Upper lobe of right lung (tissue), 1 donor: ENCODE measurements at places on chromosomes 11 and 22. TPM values are rescaled to one million over a fixed set of nuclear protein-coding genes. Genes with fewer than 3 reads are reported as not detected.
A peak's percentile ranks its signal among the peaks of the same experiment; 100 is the strongest.

GRCh38 chr11:134469627-134470026, 57.6 kb upstream of the B3GAT1 start:
- no peak overlapping the region for H3K4me3 ChIP-seq
- no peaks in the 10 kb centered on the region for H3K36me3 ChIP-seq
- no peaks in the 10 kb centered on the region for H3K4me1 ChIP-seq
- H3K27me3 ChIP-seq = no peaks in the 10 kb centered on the region
- H3K27ac ChIP-seq = no peak overlapping the region

GRCh38 chr11:11010624-11011127, 152.8 kb upstream of the ZBED5 start:
- H3K36me3 ChIP-seq = no peaks in the 10 kb centered on the region
- H3K27me3 ChIP-seq = no peaks in the 10 kb centered on the region
- H3K27ac ChIP-seq = no peak overlapping the region
- DNase-seq = no peak
- no peaks in the 10 kb centered on the region for H3K4me1 ChIP-seq

DNA sequence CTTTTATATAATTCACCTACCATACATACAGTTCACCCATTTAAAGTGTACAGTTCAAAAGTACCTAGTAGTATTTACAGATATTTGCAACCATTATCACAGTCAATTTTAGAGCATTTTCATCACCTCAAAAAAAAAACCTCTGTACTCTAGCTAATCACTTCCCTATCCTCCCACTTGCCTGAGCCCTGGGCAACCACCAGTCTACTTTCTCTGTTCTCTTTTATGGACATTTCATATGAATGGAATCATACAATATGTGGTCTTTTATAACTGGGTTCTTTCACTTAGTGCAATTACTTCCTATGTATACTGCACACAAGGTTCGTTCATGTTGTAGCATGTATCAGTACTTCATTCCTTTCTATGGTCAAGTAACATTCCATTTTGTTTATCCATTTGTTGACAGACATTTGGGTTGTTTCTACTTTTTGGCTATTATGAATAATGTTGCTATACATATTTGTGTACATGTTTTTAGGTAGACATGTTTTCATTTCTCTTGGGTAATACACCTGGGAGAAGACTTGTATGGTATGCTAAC, 17.8 kb upstream of the NEU3 start:
- no peaks in the 10 kb centered on the region for H3K27me3 ChIP-seq
- H3K4me1 ChIP-seq = no peaks in the 10 kb centered on the region
- no peak overlapping the region for H3K27ac ChIP-seq
- peaks cover 98% of the 10 kb centered on the region for H3K36me3 ChIP-seq

GRCh38 chr22:35547987-35548721, 7.5 kb downstream of the RASD2 start:
- H3K4me3 ChIP-seq = no peak overlapping the region
- H3K36me3 ChIP-seq = no peaks in the 10 kb centered on the region
- DNase-seq = no peak
- peaks cover 14% of the 10 kb centered on the region for H3K27me3 ChIP-seq
- no peak overlapping the region for H3K27ac ChIP-seq
- no peaks in the 10 kb centered on the region for H3K4me1 ChIP-seq

MSANTD4 gene
- total RNA-seq = 15.4 TPM

OR2AG2 gene
- total RNA-seq = 0.14 TPM

HTR3B gene
- total RNA-seq = not detected

DNA sequence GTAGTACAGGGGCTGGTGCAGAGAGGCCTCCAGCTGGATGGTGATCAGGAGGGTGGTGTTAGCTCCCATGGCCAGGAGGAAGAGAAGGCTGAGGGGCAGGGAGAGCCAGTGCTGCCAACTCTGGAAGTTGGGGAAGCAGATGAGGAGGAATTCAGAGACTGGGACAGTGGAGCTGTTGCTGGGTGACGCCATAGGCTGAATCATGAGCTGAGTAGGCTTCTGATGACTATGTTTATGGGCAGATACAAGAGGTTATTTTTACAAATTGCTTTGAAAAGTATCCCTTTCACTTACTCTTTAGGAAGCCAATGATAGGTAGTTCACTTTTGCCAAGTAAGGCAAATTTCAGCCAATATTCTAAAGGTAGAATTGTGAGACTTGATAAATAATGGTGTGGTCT, 3.1 kb downstream of the OR56A1 start:
- H3K36me3 ChIP-seq = no peaks in the 10 kb centered on the region
- DNase-seq = no peak
- no peaks in the 10 kb centered on the region for H3K4me1 ChIP-seq
- H3K4me3 ChIP-seq = no peak overlapping the region

DNA sequence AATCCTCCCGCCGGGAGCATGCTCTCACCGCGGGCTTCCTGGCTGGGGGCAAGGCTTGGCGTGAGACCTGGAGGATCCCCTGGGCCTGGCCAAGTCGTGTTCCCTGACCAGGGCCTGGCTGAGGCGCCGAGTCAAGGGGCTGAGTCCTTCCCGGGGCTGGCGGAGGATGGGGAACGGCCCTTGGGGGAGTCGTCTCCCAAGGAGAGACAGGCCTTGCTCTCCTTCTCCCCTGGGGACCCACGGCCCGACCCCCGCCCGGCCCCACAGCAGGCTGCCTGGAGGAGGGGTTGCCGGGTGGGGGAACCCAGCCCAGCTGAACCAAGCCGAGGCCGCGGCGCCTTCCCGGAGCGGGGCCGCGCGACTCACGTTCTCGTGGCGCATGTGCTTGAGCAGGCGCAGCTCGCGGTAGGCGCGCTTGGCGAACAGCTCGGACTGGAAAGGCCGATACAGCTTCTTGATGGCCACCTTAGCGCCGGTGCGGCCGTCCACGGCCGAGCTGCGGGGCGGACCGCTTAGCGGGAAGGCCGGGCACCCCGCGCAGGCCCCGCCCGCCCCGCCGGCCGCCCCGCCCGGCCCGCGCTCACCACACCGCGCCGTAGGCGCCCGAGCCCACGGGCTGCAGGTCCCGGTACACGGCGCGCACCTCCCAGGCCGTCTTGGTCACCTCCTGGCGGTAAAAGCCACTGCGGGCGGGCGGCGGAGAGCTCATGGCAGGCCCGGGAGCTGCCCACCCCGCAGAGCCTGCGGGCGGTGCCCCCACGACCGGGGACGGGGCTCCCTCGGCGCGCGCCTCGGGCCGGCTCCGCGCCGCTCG, 475 bp downstream of the MAPK12 start:
- H3K36me3 ChIP-seq = no peaks in the 10 kb centered on the region
- H3K27me3 ChIP-seq = peaks cover 15% of the 10 kb centered on the region
- peak overlapping the region; percentile 50 for H3K4me3 ChIP-seq
- H3K27ac ChIP-seq = peak overlapping the region; percentile 17
- peaks cover 12% of the 10 kb centered on the region for H3K4me1 ChIP-seq

RCOR2 gene
- 0.69 TPM for total RNA-seq

DNA sequence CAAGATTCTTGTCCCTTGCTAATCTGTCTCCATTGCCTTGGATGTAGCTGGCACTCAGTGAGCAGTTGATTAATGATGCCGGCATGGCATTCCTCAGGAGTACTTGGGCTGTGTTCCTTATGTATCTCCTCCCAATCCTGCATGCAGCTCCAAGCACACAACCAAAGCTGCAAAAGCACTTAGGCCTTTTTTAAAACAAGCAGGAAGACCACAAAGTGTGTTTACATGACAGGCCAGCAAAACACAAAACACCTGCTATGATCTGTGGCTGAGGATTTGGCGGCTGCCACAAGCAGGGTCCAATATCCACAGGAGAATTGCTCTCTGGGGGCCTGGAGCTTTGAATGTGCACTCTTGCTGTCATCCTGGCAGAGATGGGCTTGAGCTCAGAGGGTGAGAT, 8.9 kb downstream of the ABTB2 start:
- peaks cover 18% of the 10 kb centered on the region for H3K4me1 ChIP-seq
- no peak for DNase-seq
- no peak overlapping the region for H3K27ac ChIP-seq

GRCh38 chr11:57424792-57425564, 1.9 kb downstream of the SLC43A3 start:
- peaks cover 35% of the 10 kb centered on the region for H3K36me3 ChIP-seq
- H3K27ac ChIP-seq = peak overlapping the region; percentile 94

- no peak overlapping the region for H3K4me3 ChIP-seq
- H3K27me3 ChIP-seq = no peaks in the 10 kb centered on the region
- H3K27ac ChIP-seq = no peak overlapping the region
- no peak for DNase-seq
- peaks cover 25% of the 10 kb centered on the region for H3K36me3 ChIP-seq
Observed at GRCh38 chr11:76551400-76551799, 106.6 kb downstream of the EMSY start.

GRCh38 chr11:27425814-27426213, 46.8 kb downstream of the LGR4 start:
- no peaks in the 10 kb centered on the region for H3K4me1 ChIP-seq
- H3K27ac ChIP-seq = no peak overlapping the region
- H3K4me3 ChIP-seq = no peak overlapping the region
- no peak for DNase-seq
- no peaks in the 10 kb centered on the region for H3K27me3 ChIP-seq

GRCh38 chr11:36817336-36817965, 219.4 kb upstream of the RAG2 start:
- H3K27me3 ChIP-seq = no peaks in the 10 kb centered on the region
- H3K4me3 ChIP-seq = no peak overlapping the region
- DNase-seq = no peak
- no peak overlapping the region for H3K27ac ChIP-seq

OR5P2 gene
- 1.3 TPM for total RNA-seq

- peak within 1 kb of the TSS; percentile 48 for H3K4me3 ChIP-seq
- no peaks in the 10 kb centered on the region for H3K27me3 ChIP-seq
- no peaks in the 10 kb centered on the region for H3K36me3 ChIP-seq
- peak within 1 kb of the TSS; percentile 65 for H3K27ac ChIP-seq
- H3K4me1 ChIP-seq = peaks cover 3% of the 10 kb centered on the region
Observed at GRCh38 chr11:394034-394857, at the start of gene PKP3. Gene PKP3 (plus strand): TSS chr11:394209. CDS start chr11:394293, 84 bp downstream.

- H3K4me1 ChIP-seq = no peaks in the 10 kb centered on the region
- H3K27ac ChIP-seq = no peak overlapping the region
- H3K27me3 ChIP-seq = peaks cover 6% of the 10 kb centered on the region
- no peaks in the 10 kb centered on the region for H3K36me3 ChIP-seq
Observed at GRCh38 chr11:33383920-33384209, 126.7 kb downstream of the HIPK3 start.

DNA sequence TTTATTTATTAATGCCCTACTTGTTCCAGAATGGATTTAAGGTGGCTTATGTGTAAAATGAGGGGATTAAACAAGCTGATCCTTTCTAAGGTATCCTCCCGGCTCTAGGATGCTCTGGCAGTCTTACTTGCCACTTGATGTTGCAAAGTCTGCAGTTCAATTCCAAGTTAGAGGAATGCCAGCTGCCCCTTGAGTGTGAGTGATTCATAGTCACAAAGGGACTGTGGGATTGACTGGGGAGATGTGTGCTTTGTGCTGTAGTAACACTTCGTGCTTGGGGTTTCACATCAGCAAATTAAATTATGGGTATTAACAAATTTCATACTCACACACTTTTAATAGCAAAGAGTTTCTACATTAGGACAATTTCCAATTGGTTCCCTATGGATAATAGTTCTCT, 550.8 kb upstream of the CADM1 start:
- H3K27me3 ChIP-seq = peaks cover 6% of the 10 kb centered on the region
- H3K4me1 ChIP-seq = no peaks in the 10 kb centered on the region
- H3K36me3 ChIP-seq = no peaks in the 10 kb centered on the region

- no peaks in the 10 kb centered on the region for H3K4me1 ChIP-seq
- DNase-seq = no peak
- no peak overlapping the region for H3K4me3 ChIP-seq
Observed at GRCh38 chr22:25903294-25903693, 161.3 kb downstream of the MYO18B start.

DNA sequence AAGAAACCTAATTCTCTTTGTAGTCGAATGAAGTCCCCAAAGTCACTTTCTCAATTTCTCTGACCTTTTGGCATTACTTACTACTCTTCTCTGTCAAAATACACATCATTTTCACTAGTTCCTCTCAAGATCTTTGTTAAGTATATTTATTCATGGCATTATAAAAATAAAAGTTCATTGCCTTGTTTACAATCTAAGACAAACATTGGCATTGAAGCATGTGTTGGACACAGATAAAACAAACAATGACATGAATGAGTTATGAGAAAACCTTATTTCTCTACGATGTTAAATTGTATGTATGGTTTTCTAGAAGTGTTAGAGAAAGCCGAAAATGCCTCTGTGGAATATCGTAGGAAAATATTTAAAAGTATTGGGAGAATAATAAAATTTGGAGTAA, 8.6 kb upstream of the OR51G1 start:
- H3K36me3 ChIP-seq = no peaks in the 10 kb centered on the region
- DNase-seq = no peak

GRCh38 chr11:88655656-88656055, 318.1 kb upstream of the CTSC start:
- H3K27ac ChIP-seq = no peak overlapping the region
- H3K4me1 ChIP-seq = no peaks in the 10 kb centered on the region
- no peaks in the 10 kb centered on the region for H3K27me3 ChIP-seq
- H3K36me3 ChIP-seq = no peaks in the 10 kb centered on the region

GLYATL1 gene
- not detected for total RNA-seq

DNA sequence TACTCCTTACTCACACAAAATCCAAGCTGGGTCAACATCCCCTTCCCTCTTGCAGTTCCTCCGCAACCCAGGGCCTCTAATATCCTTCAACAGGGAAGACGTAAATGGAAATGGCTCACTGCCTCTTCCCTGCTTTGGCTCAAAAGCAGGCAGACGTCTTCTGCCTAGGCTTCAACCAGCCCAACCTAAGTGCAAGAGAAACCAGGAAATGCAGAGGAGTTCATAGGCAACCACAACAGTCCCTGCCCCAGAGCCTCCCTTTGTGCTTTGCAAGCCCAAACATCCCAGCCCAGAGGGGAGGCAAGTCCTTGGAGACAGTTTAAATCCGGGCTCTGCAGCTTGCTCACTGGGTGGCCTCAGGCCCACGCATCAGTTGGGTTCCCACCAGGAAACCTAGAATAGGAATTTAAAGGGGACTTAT, 33.3 kb downstream of the CD6 start:
- H3K27me3 ChIP-seq = peaks cover 12% of the 10 kb centered on the region
- no peak overlapping the region for H3K4me3 ChIP-seq
- H3K27ac ChIP-seq = no peak overlapping the region
- H3K4me1 ChIP-seq = peaks cover 9% of the 10 kb centered on the region
- no peaks in the 10 kb centered on the region for H3K36me3 ChIP-seq

DNA sequence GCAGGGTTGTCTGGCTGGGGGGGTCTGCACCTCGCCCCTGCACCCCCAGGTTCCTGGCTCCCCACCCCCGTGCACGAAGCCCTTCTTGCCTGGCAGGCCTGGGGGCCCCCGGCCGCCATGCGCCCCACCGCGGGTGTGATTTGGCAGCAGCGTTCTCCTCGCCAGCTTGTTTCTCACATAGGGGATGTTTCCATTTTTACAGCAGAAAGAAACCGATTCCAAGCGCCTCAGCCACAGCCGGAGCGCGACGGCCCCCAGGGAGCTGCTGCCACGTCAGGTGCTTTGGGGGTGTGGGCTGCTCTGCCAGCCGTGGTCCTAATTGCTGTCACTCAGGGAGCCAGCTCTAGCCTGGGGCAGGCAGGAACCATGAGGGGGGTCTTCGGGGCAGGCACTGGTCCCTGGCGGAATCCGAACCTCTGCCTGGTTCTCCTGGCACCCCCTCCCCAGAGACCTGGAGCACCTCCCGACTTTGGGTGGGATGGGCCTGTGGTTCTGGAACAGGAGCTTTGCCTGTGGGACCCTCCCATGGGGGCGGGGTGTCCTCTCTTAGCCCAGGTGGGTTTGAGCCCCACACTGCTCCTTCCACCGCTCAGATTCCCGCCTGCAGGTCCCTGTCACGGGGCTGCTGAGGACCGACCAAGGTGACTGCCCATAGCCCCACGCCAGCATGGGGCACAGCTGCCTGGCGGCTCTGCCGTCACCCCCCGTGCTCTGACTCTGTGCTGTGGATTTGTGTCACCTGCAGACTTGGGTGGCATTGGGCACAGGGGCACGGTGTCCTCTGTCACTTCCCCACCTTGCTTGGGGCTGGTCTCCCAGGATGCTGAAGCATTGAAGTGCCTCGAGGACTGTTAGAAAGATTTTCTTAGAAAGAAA, 54.0 kb downstream of the RTN4R start:
- H3K27ac ChIP-seq = no peak overlapping the region
- no peaks in the 10 kb centered on the region for H3K27me3 ChIP-seq
- H3K4me1 ChIP-seq = peaks cover 6% of the 10 kb centered on the region
- H3K4me3 ChIP-seq = no peak overlapping the region
- DNase-seq = no peak
